Right ventricle myocardium inferior (tissue), 1 donor: ENCODE measurements at places on chromosomes 4 and X. TPM values are rescaled to one million over a fixed set of nuclear protein-coding genes. Genes with fewer than 3 reads are reported as not detected.

GRCh38 chr4:37693030-37693429 lies 6.9 kb upstream of the RELL1 start:
- DNase-seq, result no peak

GRCh38 chrX:39396358-39396995 lies 595.2 kb downstream of the MID1IP1 start:
- DNase-seq, result no peak

The ADGRL3 gene
- 3.7 TPM for total RNA-seq

- no peak for DNase-seq
These were observed 113.0 kb downstream of the NHS start for GRCh38 chrX:17488036-17488435.

The AR gene
- 23.9 TPM for total RNA-seq

DNA sequence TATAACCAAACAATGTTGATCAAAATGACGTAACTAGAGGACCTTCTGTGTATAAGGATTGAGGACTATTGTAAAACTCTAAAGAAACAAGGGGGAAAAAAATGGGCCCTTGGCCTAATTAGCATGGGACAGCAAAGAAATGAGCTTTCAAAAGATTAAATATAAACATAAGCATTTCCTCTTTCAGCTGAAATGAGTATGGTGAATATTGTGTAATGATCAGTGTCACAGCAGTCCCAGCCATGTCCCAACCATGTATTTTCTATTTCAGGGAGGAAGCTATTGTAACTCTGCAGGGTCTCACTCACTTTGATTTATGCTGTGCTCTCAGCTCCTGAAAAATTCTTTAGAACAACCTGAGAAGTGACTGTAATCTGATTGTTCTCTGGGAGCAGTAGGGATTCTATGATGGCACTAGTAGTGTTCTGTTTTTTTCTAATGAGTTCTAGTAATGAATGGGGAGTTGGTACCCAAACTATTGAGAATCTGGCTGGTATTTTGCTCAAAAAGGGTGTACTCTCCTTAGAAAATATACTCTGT lies 25.8 kb downstream of the ANXA10 start:
- no peak for DNase-seq

- no peak for DNase-seq
These were observed 96.6 kb downstream of the HPGD start for GRCh38 chr4:174425669-174426068.

The CCDC120 gene
- 1.4 TPM for total RNA-seq

The TEX13C gene
- not detected for total RNA-seq

DNA sequence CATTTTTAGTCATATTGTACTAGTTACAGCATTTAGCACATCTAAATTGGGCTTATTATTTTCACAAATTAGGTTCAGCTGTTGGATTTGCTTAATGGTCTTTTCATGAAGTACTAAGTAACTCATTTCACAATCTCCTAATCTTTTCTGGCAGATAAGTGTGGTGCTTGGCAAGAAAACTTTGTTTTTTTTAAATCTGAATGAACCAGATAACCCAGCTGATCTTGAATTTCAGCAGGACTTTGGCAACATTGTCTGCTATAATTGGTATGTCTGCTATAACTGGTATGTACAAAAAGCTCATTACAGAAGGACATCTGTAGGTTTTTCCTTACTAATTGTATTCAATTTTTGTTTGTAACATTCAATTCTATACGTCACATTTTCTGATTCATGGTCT lies 22.7 kb downstream of the WDR19 start:
- DNase-seq, result no peak

- no peak for DNase-seq
These were observed 27.8 kb upstream of the LDB2 start for GRCh38 chr4:16926214-16926613.

The SHOX gene
- total RNA-seq, result not detected

The GPC3 gene
- total RNA-seq, result 8.5 TPM

The PRKG2 gene
- 0.05 TPM for total RNA-seq

The SLC10A4 gene
- not detected for total RNA-seq

GRCh38 chrX:5915783-5916182 lies 312.9 kb downstream of the NLGN4X start:
- no peak for DNase-seq

GRCh38 chrX:76253432-76253831 lies 80.6 kb downstream of the PBDC1 start:
- DNase-seq, result no peak

DNA sequence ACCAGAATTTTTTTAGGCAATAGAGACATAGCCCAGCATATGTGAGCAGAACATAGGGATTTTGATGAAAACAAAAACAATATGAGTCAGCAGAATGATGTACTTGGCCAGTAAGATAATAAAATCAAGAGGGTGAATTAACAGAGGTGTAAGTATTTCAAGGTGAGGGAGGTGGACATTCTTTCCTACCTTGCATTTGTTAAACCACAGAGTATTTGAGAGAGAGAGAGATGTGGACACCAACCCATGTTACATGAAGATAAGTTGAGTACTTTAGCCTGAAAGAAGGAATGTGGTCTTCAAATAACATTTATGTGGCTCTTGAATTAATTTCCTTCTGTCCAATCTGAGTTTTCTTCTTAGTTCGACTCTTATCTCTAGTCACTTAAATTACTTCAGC lies 68.6 kb downstream of the DIAPH2 start:
- DNase-seq, result no peak

- DNase-seq, result no peak
These were observed 37.2 kb upstream of the PTPN13 start for GRCh38 chr4:86556791-86557415.

DNA sequence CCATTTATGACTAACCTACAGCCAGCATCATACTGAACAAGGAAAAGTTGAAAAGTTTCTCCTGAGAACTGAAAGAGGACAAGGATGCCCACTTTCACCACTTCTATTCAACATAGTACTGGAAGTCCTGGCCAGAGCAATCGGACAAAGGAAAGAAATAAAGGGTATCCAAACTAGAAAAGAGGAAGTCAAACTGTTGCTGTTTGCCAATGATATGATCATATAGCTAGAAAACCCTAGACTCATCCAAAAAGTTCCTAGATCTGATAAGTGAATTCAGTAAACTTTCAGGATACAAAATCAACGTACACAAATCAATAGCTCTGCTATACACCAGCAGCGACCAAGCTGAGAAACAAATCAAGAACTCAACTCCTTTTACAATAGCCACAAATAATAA lies 64.5 kb downstream of the CENPC start:
- no peak for DNase-seq

GRCh38 chr4:94014484-94015136 lies 186.1 kb downstream of the ATOH1 start:
- no peak for DNase-seq

DNA sequence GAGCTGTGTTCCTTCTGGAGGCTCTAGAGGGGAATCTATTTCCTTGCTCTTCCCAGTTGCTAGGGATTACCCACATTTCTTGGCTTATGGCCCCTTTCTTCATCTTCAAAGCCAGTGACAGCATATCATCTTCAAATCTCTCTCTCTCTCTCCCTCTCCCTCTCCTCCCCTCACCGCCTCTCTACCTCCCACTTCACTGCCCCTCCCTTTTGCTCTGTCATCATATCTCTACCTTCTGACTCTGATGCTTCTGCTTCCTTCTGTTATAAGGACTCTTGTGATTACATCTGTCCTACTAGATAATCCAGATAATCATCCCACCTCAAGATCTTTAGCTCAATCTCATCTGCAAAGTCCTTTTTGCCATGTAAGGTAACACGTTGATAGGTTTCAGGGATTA lies 93.1 kb upstream of the TEX13D start:
- no peak for DNase-seq

DNA sequence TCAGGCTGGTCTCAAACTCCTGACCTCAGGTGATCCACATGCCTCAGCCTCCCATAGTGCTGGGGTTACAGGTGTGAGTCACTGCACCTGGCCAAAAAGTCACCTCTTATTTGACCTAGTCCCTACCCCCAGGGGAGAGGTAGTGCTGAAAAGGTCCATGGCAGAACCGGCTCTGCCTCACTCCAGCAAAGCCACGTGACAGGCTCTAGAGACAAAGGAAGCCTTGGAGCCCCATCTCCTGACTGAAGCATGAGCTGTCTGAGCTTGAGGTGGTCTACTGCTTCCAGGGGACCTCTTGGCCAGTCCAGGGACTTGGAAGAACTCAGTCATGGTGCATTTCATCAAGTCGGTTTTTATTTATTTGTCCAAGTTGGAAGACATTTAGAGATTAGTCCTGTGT lies 52.5 kb upstream of the ZNF518B start:
- DNase-seq, result no peak

GRCh38 chr4:45186249-45186648 lies 459.9 kb upstream of the GNPDA2 start:
- no peak for DNase-seq

The CXXC4 gene
- 5.4 TPM for total RNA-seq

GRCh38 chr4:47662975-47663374 lies 174.9 kb downstream of the CORIN start:
- DNase-seq, result no peak

The SLC6A8 gene
- total RNA-seq, result 178 TPM
